NCI-H2107 (cell line): ENCODE measurements at places on chromosomes 7 and 10.

DNA sequence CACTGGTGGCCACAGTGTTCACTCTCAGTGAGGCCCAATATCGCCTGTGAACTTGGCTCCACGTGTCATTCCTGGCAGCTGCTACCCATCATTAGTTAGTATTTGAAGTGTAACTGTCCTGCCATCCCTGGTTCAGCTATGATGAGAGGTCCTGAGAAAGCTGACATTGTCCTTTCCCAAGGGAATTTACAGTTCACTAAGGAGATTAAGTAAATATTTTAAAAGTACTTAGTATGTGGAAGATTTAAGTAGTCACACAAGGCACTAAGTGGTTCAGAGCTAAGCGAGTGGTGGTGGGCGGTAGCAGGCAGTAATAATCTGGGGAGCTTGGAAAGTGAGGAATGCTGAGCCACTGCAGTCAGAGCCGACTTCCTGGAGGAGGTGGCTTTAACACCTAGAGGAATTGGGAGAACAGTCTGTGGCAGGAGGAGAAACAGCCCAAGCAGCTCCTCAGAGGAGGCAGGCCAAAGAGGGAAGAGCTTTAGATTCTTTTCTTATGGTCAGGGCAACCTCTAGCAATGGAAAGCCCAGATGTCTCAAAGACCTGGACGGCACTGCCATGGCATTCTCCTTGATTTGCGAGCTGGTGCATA lies 519.7 kb downstream of the LRMDA start:
- no peak for DNase-seq

DNA sequence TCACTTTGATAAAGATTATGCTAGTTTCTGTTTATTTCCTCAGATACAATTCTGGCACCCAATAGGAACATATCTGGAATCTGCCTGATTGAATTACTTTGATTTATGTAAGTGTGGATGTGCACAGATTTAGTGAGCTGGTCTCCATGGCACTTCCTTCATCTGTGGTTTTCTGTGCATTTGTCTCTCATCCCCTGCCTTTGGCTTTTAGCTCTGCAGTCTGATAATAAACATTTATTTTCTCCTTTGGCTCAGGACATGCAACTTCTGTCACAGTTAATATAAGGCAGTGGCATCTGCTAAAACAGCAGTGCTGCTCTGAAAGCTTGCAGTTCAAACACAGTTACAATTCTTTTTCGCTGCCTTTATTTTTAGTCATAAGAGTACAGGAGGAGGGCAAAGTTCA lies 273.7 kb upstream of the CHRM2 start:
- no peak for DNase-seq

- no peak for DNase-seq
Measured at GRCh38 chr10:88313878-88314277, 269.2 kb downstream of the RNLS start.

DNA sequence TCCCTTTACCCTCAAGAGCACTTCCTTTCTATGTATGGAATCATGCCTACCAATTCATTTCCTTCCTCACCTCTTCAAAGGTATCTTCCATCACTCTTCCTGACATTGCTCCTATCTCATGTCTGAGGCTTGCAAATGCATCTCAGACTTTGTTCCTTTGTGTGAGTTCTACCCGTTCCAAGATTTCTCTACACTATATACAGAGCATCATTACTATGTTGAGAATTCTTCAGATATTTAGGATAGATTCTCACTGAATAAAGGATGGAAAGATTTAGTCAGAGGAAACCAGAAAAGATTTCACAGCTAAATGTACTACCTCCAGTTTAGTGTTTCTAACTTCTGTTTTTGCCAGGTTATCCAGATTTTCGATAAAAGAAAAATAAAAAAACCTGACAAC lies 462.7 kb downstream of the PHTF2 start:
- DNase-seq, result no peak

- DNase-seq, result no peak
Measured at GRCh38 chr10:114473776-114474175, 69.5 kb upstream of the AFAP1L2 start.

- DNase-seq, result no peak
Measured at GRCh38 chr10:122659651-122660050, 40.0 kb downstream of the C10orf120 start.

DNA sequence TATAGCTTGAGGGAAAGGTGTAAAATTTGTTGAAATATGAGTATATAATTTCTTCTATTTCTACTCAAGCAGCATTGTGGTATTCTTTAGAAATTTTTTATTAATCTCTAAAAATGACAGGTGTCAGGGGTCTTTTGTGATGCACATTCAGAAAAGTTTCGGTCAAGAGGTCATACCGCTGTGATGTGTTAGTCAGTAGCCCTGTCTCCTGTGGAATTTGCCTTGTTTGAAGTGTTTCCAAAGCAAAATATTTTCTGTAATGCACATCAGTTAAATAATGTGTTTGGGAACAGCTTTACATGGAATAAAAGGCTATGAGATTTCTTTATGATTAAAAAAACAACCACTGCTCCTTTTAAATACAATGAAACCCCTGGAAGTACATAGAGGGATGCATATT lies 35.8 kb downstream of the FOXP2 start:
- no peak for DNase-seq

DNA sequence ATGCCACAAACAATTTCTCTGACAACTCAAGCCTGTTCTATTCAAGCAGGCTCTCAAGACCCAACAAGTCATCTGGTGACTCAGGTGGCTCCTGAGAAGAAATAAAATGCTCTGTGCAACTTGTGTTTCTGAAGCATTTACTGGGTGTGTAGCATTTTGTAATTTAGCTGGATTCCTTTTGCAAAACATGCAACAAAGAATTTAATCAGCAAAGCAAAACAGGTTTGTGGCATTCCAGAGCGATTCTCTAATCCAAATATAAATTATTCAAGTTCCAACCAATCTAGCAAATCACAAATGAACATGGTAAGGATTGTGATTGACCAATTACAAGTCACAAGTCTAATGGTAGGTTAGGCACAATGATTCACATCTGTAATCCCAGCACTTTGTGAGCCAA lies 39.8 kb upstream of the C10orf67 start:
- no peak for DNase-seq

DNA sequence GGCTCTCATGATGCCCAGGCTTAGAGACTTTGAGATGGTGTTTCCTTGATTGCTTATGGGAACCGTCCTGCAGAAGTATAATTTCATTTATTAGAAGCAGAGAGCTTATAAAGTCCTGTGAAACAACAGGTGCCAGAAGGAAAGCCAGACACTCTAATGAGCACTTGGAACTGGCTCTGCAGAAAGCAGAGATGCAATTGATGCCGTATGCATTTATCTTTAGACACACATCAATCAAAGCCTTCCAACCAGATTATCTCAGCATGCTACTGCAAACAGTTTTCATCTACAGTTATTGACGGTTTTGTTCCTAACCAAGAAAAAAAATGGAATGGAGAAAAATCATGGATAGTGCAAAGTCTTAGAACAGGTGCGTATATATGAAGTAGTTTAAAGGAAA lies 371.7 kb upstream of the PRKCQ start:
- no peak for DNase-seq

- no peak for DNase-seq
Measured at GRCh38 chr10:94288361-94289101, 74.2 kb downstream of the NOC3L start.

DNA sequence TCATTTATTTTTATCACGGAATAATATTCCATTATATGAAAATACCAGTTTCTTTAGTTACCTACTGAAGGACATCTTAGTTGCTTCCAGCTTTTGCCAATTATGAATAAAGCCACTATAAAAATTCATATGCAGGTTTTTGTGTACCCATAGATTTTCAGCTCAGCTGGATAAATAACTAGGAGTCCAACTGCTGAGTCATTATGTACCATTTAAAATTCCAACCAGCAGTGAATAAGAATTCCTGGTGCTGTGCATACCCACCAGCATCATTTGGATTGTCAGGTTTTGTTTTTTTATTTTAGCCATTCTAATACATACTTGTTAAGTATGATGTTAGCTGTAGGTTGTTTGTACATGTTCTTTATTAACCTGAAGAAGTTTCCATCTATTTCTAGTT lies 14.5 kb downstream of the FAM24B start:
- DNase-seq, result no peak

DNA sequence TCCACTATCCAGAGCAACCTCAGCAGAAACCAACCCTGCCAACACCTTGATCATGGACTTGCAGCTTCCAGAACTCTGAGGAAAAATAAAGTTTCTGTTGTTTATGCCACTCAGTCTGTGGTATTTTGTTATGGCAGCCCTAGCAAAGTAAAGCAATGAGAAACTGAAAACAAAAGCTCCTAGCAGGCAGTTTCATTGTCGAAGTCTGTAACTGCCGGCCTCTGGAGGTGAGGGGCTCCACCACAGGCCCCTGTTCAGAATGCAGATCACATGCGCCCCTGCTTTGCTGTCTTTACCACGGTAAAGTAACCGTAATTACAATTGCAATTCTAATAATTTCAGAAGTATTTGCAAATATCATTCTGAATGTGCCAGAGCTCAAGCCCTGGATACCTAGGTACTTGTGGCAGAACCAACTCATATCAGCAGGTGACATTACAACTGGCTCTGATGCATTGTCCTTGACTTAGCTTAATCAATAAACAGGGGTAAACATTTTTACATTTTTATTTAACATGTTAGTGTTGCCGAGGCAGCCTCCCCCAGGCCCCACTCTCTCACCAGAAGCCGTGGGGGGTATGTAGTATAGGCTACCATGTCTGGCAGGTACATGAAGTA lies 193.2 kb downstream of the ELMO1 start:
- DNase-seq, result no peak

GRCh38 chr7:26426096-26426495 lies 134.4 kb downstream of the SNX10 start:
- no peak for DNase-seq

GRCh38 chr7:139798221-139798620 lies 20.4 kb upstream of the HIPK2 start:
- no peak for DNase-seq

- DNase-seq, result no peak
Measured at GRCh38 chr7:98066934-98067507, 39.6 kb upstream of the LMTK2 start.

DNA sequence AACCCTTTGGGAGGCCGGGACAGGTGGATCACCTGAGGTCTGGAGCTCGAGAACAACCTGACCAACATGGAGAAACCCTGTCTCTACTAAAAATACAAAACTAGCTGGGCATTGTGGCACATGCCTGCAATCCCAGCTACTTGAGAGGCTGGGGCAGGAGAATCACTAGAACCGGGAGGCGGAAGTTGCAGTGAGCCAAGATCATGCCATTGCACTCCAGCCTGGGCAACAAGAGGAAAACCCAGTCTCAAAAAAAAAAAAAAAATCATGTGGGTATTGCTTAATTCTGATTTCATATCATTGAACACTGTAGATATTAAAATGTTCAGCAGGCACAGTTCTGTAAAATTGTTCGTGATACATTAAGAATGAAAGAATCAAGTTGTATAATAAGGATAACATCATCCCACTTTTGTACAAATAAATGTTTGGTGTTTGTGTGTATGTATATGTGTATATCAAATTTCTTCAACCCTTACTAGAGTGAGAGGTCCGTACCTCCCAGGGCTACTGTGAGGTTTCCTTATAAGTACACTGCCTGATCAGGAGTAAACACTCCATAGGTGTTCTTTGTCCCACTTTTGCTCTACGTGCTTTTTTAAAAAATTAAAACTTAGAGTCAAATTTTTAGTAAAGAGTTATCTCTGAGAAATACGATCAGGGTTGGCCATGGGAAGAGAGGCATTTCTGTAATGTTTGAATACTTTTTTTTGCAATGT lies 31.7 kb downstream of the PLEKHS1 start:
- no peak for DNase-seq

DNA sequence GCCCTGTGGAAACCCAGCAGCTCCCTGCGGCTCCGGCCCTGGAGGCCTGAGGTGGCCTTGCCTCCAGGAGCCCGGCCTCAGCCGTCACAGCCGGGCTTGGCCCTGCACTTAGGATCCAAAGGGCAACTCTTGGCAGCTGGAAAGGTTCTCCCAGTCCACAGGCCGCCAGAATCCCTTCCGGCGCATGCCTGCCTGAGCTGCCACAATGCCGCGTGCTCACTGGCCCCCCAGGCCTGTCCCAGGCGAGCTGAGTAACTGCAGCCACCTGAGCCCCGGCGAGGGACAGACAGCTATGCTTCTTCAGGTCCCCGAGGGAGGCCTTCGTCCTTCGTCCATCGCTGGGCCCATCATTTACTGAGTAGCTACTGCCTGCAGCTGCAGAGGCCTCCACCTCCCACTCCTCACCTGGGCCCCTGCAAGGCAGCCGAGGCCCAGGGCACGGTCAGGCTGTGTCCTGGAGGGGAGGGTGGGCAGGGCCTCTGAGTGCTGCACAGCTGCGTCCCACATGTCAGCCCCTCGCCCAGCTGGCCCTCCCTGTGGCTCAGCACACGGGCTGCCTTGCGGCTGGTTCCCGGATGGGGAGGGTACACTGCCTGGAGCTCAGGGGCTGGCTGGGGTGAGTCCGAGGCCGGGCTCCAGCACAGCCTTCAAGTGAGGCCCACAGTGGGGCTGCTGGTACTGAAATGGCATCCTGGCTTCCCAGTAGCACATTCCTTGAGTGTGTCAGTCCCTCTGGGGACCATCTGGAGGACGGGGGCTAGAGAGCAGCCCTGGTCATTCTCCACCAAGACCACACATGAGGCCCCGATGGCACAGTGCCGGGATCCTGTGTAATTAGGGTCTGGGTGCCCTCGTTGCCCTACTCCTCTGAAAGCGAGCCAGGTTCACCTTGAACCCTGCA lies 172.5 kb downstream of the ELFN1 start:
- no peak for DNase-seq

GRCh38 chr10:57815949-57816348 lies 451.7 kb downstream of the IPMK start:
- no peak for DNase-seq

- DNase-seq, result no peak
Measured at GRCh38 chr7:74084722-74085578, 1.3 kb downstream of the LIMK1 start.

DNA sequence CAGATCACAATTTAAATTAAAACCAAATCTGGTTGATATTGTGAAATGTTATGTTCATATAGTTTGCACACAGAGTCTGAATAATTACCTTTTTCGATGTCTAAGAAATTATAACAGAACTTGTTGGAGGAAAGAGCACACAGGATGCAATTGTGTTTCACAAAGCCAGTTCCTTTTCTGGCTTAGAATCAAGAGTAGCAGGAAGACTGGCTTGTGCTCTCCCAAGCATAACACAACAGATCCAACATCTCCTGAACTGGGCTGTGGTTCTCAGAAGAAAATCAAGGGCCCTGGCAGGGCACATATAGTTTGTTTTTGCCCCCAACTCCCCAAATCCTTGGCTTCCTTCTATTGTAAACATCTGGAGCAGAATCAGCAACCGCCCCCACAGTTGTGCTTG lies 62.7 kb downstream of the LRRC4 start:
- no peak for DNase-seq

- no peak for DNase-seq
Measured at GRCh38 chr10:117212176-117212575, 14.9 kb downstream of the KCNK18 start.

- DNase-seq, result no peak
Measured at GRCh38 chr7:7266257-7266881, 84.0 kb downstream of the C1GALT1 start.

GRCh38 chr7:954330-955238 lies at the start of gene ADAP1:
Gene ADAP1, minus strand, starts transcription at chr7:954680. Its CDS starts 203 bp downstream, at chr7:954477.
- no peak for DNase-seq
